ENCODE measurements at places on chromosomes 4 and X.

DNA sequence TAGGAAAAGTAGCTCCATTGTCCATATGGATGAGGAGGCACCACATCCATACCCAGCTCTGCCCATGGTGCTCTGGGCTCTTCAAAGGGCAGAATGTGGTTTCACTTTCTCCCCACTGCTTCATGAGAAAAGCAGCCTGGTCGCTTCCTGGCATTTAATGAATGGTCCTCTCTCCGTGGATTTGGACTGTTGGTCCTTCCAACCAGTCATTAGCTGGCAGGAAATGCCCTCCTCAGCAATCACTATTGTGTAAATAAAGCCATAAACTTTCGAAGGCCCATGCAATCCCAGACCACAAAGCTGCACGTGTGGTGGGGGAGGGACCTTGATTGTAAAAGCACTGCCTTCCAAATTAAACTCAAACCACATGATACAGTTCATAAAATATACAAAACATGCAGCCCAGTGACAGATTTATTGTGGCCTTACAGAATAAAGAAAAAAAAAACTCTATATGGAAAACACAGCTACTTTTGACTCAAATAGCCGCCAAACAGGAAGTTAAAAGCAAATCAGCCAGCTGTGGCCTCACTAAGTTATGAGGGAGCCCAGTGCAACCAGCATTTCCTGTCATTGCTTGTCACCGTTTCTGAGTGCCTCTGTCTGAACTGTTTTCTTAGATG lies 8.1 kb downstream of the MBNL3 start:
- DNase-seq, result peak; percentile 61

DNA sequence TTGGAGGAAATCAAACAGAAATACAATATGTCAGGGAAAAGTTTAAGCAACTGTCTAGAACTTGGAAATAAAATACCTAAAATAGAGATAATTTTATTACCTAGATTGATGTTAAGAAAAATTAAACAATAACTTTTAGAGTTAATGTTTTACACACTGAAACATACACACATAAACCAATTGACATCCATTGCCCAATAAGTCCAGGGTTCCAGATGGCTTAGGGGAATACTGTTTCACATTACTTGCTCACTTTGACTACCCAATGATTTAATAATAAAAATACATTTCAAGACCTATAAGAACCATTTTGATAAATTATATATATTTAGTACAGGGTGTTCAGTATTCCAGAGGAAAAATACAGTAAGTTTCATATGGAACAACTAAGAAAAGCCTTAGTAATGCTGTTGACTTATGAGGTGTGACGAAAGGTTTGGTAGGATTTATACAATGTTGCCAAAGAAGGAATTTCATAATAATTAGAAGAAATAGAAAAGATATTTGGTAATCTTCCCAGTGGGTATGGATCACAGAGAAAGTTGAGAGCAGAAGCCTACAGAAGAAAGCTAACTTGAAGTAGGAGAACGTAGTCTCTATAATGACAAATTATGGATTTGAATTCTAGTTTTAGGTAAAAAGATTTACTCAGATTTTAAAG lies 23.0 kb upstream of the UGT2B4 start:
- no peak for DNase-seq

- DNase-seq, result no peak
Observed at GRCh38 chr4:172786039-172786792, 382.4 kb upstream of the GALNT7 start.

- peak; percentile 15 for DNase-seq
Observed at GRCh38 chrX:47145395-47146120, 537 bp downstream of the RBM10 start.

DNA sequence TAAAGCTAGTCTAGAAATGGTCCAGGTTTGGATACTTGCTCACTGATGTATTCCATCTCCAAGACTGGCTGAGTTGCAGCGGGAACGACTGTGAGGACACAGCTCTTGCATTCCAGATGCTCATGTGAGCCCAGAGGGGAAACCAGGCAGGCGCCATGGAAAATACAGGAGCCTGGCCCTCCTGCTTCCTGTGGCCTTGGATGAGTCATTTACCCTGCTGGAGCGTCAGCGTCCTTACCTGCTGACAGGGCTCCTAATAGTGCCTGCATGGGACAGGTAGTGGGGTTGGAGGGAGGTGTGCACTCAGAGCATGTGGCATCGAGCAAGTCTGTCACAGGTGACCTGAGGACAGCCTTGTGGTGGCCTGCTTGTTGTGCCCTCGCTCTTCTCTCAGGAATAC lies 69.4 kb downstream of the NSG1 start:
- DNase-seq, result no peak

DNA sequence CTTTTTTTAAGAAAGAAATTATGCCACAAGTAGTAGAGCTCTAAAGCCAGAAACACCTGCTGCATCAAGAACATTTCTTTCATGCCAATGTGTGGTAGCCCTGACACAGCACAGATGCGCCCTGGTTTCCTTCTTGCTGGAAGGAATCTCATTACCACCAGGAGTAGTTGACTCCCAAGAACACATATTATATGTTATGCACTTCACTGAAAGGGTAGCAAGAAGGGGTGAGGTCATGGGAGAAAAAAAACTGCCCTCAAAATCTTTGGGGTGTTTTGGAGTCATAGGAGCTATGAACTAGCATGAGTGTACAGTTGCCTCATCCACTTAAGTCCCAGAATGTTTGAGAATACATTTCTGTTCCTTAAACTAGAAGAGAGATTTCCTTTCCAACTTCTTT lies 185.8 kb upstream of the C1QTNF7 start:
- DNase-seq, result no peak

DNA sequence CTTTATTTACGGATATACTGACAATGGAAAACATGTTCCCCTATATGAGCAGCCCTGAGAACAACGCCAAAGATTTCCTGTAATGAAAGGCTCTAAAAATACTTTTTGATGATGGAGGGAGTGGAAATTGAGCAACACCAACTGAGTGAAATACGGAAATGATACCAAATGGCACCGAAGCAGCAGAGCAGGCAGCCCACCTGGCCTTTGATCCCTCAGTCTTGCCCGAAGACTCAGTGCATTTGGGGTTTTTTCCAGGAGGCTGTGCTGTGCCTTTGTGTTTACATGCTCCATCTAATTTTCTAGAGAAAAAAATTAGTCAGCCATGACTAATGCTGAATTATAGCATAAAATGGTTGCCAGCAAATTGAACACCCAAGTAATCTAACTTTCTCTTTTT lies 169.9 kb upstream of the RBPJ start:
- DNase-seq, result peak; percentile 54

DNA sequence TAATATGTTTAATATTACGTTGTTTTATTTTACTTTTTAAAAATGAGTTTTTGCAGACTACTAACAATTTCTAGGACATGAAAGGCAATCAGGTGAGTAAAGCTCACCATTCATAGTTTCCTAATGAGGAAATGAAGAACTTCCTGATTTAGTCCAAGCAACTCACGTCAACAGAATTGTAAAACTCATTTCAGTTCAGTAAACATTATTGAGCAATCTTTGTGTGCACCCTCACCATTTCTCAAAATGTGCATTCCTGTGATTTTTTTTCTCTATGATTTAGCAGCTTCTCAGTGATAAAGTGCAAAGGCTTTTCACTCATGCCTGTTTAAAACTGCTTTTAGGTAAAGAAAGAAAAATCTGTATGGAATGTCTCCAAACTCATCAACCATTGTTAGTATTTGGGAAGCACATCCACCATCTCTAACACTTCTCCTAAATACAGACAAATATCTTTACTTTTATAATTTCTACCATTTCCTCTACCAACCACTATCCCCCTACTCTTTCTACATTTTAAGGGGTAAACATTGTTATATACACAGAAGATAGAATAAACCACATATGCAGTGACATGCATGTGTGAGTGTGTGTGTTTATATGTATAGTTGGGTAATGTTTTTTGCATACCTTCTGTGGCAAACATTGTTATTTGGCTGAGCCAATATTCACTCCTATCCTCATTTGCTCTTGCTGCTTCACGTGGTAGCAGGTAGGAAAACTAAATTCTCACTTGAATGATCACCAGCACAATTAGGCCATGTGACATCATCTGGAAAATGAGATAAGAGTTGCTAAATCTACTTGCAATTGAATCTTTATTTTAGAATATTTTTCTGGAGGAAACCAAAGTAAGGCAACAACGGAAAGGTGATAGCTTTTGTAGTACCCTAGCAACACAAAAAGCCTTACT lies 54.7 kb upstream of the PRDM8 start:
- DNase-seq, result no peak

DNA sequence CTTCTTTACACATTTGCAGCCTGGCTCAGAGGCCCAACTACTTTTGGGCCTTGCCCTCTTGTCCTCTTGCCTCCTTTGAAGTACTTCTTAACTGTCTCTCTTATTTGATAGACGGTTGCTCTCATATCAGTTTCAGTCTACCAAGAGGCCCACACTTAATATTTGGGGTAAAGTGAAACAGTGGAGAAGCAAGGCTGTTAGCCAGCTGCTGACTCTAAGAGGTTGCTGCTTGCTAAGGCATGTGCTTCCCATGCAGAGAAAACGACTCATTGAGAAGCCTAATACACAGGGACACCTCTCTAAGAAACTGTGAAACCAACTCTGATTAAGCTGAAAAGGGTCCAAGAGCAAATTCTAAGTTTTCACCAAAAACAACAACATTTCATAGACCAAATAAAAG lies 94.6 kb downstream of the PPP3CA start:
- DNase-seq, result no peak

GRCh38 chr4:118346495-118346894 lies 6.3 kb downstream of the PRSS12 start:
- no peak for DNase-seq

DNA sequence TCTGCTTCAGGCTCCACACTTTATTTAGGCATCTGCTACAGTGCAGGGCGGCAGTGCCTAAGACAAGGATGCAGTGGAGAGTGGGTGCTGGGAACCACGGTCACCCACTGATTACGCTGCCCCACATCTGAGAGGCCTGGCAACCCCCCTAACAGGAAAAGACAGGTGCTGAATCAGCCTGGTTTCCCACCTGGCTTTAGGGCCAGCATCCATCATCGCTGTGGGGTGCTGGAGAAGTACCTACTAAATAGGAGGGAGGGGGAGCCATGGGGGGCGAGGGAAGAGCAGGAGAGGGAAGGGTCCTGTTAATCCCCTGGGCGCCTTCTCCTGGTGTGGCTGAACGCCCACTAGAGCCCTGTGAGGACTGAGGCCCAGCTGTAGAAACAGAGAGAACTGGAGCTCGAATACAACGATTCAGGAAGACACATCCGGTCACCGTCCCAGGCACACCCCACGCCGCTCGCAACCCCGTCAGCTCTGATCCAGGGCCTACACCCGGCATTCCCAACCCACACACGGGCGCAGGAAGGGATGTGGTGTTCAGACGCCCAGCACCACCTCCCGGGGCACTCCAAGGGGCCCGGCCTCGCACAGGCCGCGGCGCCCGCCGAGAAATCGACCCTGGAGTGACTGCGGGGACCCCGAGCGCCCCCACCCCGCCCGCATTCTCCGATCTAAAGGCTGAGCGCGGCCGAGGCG lies 554 bp downstream of the DCTD start:
- DNase-seq, result peak; percentile 48

DNA sequence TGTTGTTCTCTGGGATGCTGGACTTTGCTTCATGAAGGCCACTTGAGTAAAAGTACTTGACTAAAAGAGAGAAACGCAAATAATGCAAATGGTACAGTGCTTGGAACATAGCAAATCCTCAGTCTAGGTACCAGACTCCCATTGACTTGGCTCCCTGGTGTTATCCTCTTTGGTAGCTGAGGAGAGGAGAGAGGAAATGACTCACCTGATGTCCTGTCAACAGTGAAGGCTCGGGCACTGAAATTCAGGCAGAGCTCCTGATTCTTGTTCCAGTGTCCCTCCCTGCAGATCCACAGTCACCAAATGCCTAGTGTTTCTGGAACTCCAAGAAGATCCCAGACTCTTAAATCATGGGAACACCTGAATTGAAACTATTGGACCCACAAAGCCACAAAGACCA lies 22.5 kb upstream of the TCEAL4 start:
- DNase-seq, result no peak

DNA sequence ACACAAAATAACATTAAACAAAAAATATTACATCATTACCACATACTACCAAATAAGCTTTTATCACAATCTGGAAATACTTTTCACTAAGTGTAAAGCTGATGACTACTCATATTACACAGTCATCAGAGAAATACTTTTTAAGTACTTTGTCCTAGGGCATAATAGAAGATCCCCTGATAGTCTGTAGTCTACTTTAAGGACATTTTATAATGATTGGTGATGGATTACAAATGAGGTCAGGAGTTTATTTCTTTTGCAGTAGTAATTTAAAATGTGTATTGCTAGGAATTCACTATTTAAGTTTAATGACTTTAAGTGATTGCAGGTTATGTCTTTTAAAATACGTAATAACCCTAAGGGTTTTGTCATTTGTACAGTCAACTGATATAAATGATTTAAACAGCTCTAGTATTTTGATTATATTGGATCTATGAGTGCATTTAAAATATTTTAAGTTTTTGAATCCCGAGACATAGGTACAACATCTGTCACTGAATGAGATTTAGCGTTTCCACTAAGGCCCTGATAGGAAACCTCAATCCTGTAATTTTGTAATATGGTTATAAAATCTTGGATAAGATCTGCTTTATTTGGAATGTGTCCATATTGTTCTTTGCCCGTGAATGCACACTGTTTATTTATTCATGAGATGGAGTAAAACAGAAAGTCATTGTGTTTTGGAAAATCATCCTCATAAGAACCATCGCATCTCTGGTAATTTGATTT lies 189.5 kb downstream of the ARAP2 start:
- DNase-seq, result no peak

GRCh38 chr4:159045321-159045720 lies 57.6 kb upstream of the RAPGEF2 start:
- DNase-seq, result no peak

DNA sequence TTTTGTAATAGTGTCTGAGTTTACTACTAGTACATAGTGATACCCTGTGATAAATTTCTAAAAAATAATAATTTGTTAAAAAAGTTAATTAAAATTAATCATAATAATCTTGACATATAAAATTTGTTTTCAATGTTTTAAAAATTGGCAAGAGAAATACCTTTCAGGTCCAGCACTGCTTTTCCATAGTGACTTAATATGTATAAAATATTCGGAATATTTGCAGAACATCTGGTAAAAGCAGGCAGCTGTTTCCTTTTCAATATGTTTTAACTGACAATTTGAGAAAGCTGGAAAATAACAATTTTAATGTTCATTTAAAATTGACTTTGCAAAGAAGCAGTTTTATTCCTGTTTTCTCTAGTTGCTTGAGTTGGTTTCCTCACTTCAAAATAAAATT lies 17.6 kb upstream of the GK2 start:
- DNase-seq, result no peak

DNA sequence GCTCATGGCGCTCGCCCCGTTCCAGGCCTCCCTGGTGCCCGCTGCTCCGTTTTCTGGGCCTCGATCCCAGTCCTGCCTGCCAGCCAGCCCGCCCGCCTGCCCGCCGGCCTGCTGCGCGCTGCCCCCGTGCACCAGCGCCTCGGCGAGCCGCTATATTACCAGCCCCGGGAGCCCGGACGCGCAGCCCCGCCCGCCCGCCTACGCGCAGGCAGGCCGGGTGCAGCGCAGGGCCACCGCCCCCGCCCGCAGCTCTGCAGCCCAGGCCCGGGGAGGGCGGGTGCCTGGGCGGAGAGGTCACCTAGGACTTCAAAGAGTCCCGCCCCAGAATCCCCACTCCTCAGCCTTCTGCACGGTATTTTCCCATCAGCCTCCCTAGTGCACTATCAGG lies at the start of gene MAOB:
MAOB (minus strand) TSS at position 157 of the 388 bp plus-strand sequence; CDS start at position 6, 151 bp downstream.
- DNase-seq, result peak; percentile 9

Measured in activated naive CD4-positive, alpha-beta T cell treated with anti-CD3 and anti-CD28 coated beads for 36 hours (primary cell).